ENCODE measurements at places on chromosomes 3 and 15.

GRCh38 chr3:79651536-79652065, 116.2 kb downstream of the ROBO1 start:
- no peak for DNase-seq

DNA sequence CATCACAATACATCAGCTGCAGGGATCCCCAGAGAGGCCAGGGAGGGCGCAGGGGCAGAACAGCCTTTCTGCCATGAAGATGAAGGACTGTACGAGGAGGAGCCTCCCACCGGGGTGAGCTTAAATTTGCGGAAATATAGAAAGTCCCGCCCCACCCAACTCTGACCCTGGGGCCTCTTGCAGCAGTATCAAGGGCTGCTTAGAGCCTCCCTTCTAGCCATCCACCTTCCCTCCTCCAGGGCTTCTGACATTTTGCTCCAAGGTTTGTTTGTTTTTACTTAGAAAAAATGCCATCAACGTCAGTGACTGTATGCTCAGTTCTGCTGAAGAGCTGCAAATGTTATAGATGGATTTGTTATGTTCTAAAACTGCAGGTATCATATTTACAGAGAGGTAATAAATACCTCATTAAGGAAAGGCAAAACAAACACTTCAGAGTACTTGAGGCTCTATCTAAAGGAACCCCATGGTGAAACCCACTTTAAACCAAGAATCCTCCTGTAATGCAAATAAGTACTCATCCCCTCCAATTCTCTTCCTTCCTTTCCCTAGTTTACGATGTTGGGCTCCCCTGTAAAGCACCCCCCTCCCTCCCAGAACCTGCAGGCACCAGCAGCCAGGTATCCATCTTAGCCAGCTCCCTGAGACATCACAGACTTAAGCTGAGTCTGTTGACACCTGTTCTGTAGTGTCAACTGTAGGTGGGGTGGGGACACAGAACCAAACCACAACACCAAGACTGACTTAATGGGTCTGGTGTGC, 30.5 kb downstream of the RFTN1 start:
- DNase-seq = no peak

- no peak for DNase-seq
Observed at GRCh38 chr3:68743521-68743920, 188.8 kb downstream of the TAFA4 start.

- no peak for DNase-seq
Observed at GRCh38 chr3:129276385-129276784, 2.3 kb upstream of the HMCES start.

DNA sequence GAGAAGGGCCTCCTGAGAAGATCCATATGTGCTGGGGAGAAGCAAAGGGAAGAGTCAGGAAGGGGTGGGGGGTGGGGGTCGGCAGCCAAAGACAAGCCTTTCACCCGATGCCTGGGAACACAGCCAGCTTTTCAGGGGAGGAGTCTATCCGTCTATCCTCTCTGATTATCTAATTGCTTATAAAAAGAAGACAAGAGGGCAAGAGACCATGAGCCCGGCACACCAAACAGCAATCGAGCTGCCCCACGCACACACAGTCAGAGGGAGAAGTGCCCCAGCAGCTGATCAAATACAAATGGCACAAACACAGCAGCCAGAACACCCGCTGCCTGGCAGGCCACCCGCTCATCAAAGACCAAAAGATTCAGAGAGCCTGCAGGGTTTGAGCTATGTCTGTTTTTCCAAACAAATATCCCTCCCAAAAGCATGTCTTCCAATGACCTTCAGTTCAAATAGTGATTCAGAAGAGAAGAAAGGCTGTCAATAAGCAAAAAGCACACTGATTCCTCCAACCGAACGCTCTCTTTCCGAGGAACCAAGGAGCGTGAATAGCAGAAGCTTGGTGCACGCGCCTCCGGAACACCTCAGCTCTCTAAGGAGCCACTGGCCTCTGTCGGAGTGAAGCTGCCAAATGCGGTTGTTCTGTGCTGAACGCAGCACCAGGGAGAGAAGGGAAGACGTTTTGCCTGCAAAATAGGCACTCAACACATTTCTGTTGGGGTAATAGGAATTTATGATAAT, 419.2 kb downstream of the OCA2 start:
- no peak for DNase-seq

GRCh38 chr3:64150623-64151207, 74.6 kb downstream of the PRICKLE2 start:
- DNase-seq = no peak

DNA sequence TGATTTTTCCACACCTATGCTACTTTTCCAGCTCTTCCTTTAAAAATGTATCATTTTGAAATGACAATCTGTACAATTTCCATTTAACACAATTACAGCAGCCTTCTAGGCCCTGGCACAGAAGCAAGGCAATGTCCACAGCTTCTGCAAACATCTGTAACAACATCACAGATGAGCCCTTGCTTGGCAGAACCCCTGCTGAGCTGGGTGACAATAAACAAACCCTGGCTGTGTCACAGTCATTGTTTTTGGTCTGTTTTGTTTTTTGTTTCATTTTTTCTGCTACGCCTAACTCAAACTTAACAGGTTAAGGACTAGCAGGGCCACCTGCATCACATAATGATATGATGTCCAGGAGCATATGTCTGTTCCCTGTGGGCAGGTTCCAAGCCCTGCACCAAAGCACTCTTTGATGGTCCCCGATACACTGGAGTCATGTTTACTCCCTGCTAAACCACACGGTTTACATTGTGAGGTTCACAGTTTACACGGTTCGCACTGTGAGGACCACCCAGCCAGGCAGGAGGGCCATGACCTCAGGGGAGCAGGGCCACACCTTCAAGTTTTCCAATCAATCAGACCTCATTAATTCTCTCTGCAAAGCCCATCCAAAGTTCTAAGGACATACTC, 186.8 kb upstream of the CHRNA7 start:
- no peak for DNase-seq

GRCh38 chr3:115187149-115187757, 40.2 kb upstream of the ZBTB20 start:
- DNase-seq = no peak

Data from stimulated activated CD4-positive, alpha-beta T cell treated with anti-CD3 and anti-CD28 coated beads, Interleukin-12 subunit alpha, Interleukin-12 subunit beta, amount 100 ng/mL, for 48 hours (primary cell).